ENCODE measurements at places on chromosomes 12 and 14.

- no peak overlapping the region for H3K27ac ChIP-seq
- no peaks in the 10 kb centered on the region for H3K4me1 ChIP-seq
- no peaks in the 10 kb centered on the region for H3K36me3 ChIP-seq
- peaks cover 3% of the 10 kb centered on the region for H3K27me3 ChIP-seq
Measured at GRCh38 chr12:130440411-130441080, 102.9 kb downstream of the PIWIL1 start.

GRCh38 chr14:54444681-54445080 is 3.5 kb upstream of the CNIH1 start:
- no peak overlapping the region for H3K27ac ChIP-seq
- H3K27me3 ChIP-seq, result no peaks in the 10 kb centered on the region
- H3K4me1 ChIP-seq, result peaks cover 19% of the 10 kb centered on the region

DNA sequence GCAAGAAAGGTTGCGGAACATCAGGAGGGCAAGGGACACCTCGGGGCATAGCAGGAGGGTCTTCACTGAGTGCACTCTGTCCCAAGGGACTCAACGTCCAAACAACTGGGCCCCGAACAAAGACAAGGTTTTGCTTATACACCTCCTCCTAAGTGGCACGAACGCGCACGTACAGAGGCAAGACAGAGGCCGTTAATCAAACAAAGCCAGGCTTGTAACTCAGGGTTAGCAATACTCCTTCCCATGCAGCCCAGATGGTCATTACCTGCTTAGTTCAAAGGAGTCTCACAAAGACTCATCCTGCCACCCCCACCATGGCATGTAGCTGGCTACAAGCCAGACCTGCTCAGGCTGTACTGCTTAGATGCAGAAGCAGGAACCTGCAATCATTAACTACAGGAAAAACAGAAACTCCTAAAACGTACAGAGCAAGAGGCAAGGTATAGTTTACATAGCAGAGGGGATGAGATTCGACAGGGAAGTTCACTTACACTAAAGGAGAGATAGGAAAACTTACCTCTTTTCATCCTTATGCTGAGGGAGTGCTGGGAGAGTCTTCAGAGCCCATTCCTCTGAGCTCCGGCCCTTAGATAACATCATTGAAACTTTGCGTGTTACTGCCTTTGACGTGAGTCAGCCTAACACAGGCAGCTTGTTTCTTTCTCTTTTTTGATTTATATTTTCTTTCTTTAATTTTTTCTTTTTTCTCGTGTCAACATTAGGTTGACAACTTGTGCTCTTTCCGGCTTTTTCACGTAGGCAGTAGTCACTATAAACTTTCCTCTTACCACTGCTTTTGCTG is 1319.1 kb downstream of the TMEM121 start:
- H3K27ac ChIP-seq, result peak overlapping the region; percentile 47
- H3K4me1 ChIP-seq, result peaks cover 25% of the 10 kb centered on the region
- H3K36me3 ChIP-seq, result no peaks in the 10 kb centered on the region
- H3K4me3 ChIP-seq, result peak overlapping the region; percentile 95
- peak; percentile 60 for DNase-seq

GRCh38 chr12:45615268-45615667 is 114.2 kb upstream of the ARID2 start:
- no peaks in the 10 kb centered on the region for H3K36me3 ChIP-seq
- DNase-seq, result no peak
- no peak overlapping the region for H3K4me3 ChIP-seq
- H3K27me3 ChIP-seq, result peaks cover under 1% of the 10 kb centered on the region

GRCh38 chr12:13156277-13156676 is 40.2 kb upstream of the EMP1 start:
- no peaks in the 10 kb centered on the region for H3K27me3 ChIP-seq
- no peak overlapping the region for H3K4me3 ChIP-seq
- peaks cover 11% of the 10 kb centered on the region for H3K4me1 ChIP-seq
- H3K36me3 ChIP-seq, result no peaks in the 10 kb centered on the region
